ENCODE measurements at places on chromosomes 4 and X.

DNA sequence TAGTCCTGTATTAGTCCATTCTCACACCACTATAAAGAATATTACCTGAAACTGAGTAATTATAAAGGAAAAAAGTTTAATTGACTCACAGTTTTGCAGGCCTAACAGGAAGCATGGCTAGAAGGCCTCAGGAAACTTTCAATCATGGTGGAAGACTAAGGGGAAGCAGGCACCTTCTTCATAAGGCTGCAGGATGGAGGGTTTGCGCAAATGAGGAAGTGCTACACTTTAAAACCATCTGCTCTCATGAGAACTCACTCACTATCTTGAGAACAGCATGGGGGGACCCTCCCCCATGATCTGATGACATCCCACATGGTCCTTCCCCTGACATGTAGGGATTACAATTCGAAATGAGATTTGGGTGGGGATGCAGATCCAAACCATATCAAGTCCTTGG is 12.1 kb upstream of the MAGEA11 start:
- DNase-seq, result no peak

DNA sequence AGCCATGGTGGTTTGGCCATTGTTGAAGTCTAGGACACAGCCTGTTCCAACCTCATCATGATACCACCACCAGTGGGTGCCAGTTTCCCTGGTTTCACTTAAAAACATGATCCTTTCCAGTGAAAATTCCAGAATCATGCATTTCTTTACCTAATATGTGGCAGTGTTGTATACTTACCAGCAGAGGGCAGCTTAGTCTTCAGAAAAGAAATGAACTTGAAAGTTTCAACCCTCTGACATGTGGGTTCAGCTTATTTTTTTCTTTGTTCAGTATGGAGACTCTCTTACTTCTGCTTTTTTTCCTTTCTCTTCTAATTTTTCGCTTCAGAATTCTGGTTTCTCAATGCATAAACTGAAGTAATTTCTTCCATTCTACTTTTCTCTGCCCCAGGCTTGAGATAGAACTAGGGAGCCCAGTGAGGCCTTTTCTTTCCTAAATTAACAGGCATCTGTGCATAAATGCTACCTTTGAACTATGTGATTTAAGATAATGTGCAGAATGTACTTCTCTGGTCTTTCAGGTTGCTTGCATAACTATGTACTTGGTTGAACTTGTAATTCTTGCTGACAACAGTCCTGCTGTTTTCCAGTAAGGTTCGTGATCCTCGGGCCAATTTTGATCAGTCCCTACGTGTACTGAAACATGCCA is 10.7 kb downstream of the LIAS start:
- peak; percentile 65 for DNase-seq

DNA sequence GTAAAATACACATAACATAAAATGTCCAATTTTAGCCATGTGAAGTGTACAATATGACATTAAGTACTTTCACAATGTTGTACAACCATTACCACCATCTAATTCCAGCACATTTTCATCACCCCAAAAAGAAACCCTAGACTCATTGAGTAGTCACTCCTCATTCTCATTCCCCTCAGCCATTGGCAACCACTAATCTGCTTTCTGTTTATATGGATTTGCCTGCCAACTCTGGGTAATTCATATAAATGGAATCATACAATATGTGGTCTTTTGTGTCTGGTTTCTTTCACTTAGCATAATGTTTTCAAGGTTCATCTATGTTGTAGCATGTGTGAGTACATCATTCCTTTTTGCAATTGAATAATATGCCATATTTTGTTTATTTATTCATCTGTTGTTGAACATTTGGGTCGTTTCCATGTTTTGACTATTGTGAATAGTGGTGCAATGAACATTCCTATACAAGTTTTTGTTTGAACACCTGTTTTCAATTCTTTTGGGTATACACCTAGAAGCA is 43.0 kb downstream of the EIF2S3 start:
- DNase-seq, result no peak

- no peak for DNase-seq
Measured at GRCh38 chr4:24382381-24382780, 202.0 kb downstream of the DHX15 start.

DNA sequence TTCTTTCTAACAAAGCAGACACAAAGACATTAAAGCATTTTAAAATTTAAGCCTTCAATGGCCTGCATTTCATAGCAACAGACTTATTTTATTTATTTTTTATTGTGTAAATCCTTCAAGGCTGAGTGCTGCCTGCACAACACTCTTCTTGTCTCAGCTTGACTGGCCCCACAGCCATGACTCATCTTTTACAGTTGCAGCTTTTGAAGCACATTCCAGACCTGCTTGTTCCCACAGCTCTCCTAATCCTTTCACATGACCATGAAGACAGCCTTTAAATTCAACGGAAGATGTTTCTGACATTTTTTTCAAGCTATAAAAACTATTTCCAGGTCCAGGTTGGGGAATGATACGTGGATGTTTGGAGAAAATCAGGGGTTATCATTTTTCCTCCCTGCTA is 276.9 kb upstream of the TACR3 start:
- DNase-seq, result no peak

DNA sequence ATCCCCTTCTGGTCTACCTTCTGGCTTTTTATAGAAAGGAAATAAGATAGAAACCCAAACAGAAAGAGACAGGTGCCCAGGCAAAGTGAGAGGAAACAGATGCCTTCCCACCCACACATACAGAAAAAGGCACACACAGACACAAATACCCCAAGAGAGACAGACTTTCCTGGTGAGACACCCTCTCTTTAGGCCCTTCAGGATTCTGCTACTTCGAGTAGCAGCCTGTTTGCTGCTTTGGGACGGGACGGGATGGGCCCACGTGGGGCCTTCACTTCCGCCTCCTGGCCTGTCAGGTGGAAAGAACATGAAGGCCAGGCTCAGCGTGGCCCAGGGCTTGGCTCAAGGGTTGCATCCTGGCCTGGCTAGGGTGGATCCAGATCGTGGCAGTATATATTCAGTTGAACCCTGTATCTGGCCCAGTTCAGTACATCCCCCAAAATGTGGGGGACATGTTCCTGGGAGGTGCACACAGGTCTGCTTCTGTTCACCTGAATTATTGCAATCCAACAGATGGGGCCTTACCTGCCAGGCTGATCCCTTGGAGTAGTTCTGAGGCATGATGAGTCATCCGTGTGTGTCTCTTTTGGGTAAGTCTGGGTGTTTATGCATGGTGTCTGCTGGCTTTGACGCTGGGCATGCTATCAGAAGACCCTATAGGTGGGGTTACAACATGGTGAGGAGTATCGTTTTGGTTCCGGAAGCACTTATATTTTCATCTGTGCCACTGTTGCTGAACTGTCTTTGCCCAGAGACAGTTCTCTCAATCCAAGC is 2.4 kb downstream of the ZNF275 start:
- no peak for DNase-seq

GRCh38 chrX:19881559-19881958 is 5.8 kb downstream of the SH3KBP1 start:
- DNase-seq, result no peak

DNA sequence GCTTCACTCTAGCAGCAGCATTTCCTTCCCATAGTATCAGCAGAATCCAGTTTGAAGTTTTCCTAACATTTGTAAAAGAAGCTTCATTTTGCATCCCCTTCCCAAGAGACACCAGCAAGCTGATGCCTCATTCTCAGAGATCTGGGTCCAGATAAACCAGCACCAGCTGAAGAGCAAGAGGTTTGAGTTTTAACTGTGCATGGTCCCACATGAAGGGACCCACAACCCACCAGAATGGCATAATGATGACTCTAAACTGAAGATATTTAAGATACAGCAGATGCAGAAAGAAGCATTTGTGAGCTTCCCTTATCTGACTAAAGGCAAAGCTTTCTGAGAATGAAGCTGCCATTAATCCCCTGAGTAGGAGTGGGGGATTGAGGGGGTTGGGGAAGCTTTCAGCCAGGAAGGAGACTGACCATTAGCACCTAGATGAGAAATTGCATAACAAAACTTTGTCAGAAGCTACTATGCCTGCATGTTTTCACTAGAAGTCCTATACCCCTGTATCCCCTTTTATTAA is 18.6 kb downstream of the NUDT6 start:
- DNase-seq, result no peak

DNA sequence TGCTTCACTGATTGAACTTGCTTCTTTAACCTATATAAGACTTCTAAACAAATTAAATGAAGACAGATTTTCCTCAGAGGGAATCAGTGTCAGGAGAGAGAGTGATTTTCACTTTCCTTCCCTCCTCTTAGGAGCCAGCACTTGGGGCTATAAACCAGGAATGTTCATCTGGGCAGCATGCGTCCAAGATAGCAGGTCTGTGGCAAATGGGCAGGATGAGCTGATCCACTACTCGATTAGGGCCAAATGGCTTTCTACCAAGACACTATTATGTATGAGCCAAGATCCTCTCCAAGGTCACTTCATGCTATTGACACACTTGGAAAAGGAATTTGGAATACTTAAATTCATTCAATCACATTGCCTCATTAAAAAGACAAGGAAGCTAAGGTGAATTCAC is 203.9 kb upstream of the GRID2 start:
- DNase-seq, result no peak

GRCh38 chrX:108209006-108209554 is 117.5 kb downstream of the ATG4A start:
- no peak for DNase-seq

DNA sequence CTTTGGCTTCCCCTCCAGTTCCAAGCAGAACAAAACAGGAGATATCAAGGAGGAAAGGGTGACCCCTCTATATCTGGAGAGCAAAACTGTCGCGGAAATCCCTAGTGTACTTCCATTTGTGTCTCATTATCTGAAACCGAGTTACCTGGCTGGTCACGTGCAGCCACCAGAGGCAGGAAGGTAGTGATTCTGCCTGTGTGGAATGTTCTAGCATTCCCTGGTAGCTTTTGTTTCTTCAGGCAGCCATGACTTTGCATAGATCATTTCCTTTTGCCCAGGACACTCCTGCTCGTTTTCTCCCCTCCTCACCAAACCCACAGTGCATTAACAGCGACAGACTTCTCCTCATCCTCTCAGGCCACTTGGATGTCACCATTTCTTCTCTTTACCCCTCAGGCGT is 107.9 kb downstream of the PTTG2 start:
- DNase-seq, result no peak

- peak; percentile 1 for DNase-seq
Measured at GRCh38 chrX:123590842-123591486, 141.9 kb downstream of the THOC2 start.

GRCh38 chrX:16851827-16852226 is 18.3 kb downstream of the RBBP7 start:
- DNase-seq, result no peak

GRCh38 chr4:41670982-41671381 is 77.5 kb downstream of the PHOX2B start:
- DNase-seq, result no peak

DNA sequence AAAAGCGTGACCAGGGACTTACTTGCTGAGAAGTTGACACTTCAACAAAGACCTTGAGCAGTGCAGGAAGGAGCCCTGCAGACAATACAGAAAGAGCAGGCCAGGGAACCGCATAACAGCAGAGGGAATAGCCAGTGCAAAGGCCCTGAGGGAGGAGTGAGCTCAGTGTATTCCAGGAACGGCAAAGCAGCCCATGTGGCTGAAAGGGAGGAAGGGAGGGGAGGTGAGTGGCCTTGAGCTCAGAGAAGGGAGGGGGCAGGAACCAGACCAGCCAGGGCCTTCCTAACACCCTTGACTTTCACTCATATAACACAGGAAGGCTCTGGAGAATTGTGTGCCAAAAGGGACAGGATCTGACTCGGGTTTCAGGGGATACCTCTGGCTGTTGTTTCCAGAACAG is 112.2 kb downstream of the BCOR start:
- DNase-seq, result no peak

DNA sequence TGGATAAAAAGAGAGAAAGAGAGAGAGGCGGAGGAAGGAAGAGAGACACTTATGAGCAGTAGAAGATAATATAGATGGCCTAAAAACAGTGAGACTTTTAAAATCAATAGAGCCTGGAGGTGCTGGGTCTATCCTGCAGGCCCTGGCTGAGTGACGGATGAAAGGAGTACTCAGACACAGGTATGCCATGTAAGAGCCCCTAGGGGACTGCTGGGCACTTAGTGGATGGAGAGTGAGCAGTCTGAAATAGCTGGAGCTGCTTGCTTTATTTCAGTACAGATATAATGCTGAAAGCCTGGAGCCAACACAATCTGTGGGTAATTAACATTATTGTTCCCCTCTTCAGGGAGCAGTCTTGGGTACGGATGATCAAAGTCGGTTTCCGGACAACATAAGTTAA is 578.6 kb downstream of the SPOCK3 start:
- DNase-seq, result no peak

DNA sequence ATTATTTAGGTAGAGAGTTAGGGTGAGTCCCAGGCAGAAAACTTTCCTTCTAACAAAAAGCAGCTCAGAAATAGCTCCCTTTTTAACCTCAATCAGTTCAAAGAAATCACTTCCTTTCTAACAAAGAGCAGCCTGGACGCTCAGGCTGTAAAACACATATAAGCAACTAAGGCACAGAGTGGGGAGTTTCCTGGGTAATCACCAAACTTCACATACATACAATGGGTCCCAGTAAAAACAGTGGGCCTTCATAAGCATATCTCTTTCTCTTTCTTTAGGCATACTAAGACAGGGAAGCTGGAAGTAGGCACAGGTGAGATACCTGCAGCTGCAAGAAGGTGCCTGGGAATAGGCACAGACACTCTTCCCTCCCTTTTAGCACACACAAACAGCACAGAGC is 4.9 kb upstream of the NAF1 start:
- no peak for DNase-seq

DNA sequence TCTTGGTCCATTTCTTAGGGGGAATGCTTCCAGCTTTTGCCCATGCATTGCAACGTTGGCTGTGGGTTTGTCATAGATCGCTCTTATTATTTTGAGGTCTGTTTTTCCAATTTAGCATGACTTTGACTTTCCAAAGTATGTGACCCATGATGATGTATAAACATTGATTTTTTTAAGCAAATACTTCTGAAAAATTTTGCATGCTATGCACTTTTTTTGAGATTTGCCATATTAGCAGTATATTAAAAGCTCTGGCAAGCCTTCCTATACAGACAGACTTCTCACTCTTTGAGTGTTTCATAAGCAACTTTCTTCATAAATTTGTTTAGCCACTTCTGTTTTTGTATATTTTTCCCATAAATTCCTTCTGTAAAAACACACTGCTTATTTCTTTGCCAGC is 746.4 kb upstream of the LCORL start:
- DNase-seq, result no peak

DNA sequence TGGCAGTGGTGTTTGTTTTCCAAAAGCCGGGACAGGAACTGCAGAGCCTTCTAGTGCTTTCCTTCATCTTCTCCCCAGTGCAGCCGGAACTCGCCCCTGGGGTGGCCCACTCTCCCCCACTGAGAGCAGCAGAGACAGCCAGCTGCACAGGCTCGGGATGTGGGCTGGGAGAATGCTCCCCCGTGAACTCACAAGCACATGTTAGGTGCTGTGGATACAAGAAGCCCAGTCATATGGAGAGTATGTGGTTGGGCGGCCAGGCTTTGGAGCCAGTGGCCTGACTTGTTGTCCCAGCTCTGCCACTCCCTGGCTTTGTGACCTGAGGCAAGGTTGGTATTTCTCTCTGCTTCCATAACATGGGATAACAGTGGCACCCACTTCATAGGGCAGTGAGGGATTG is 9.4 kb upstream of the KIAA0232 start:
- DNase-seq, result no peak

GRCh38 chrX:111892375-111892774 is 16.4 kb downstream of the TRPC5OS start:
- DNase-seq, result no peak
